Left hindlimb (tissue), 1 donor: ENCODE measurements at places on chromosomes 12 and 14.

DNA sequence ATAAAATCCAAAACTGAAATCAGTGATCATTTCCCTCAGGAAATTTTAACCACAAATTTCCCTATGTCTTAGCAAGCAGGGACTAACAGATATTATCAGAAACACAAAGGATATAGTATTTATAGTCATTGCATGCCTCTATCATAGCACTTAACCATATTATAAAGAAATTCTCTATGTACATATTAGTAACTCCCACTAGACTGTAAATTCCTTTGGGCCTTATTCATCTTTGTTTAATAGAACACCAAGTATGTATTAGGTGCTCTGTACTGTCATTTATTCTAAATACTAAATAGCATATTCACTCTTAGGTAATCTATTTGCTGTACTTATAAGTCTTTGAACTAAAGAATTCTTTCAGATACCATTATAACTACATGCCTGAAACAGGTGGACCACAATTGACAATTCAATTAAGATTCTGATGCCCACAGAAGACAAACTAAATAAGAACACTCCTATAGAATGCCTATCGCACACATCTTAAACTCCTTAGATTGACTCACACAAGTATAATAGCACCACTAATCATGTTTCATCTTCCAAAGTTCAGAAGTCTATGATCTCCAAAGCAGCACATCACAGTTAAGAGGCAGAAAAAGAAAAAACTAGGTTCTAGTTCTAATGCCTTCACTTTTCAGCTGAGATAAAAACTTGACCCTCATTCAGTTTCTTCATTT is 134.1 kb downstream of the FSCB start:
- no peak for DNase-seq

DNA sequence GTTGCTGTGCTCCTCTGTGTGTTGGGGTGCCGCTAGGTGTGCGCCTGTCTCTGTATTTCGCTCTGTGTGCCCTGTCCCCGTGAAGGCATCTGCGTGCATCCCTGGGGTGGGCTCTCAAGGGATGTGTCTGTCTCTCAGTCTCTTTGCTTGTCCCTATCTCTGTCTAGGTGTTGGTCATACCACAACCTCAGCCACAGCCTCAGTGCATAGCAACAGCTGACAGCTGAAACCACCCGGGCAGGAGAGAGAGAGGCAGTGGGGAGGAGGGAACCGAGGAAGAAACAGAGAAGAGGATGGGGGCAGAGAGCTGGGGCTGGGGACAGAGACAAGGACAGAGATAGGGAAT is 953 bp upstream of the NXPH4 start:
- DNase-seq: no peak

- no peak for DNase-seq
Observed at GRCh38 chr12:6018265-6018664, 73.2 kb upstream of the ANO2 start.

DNA sequence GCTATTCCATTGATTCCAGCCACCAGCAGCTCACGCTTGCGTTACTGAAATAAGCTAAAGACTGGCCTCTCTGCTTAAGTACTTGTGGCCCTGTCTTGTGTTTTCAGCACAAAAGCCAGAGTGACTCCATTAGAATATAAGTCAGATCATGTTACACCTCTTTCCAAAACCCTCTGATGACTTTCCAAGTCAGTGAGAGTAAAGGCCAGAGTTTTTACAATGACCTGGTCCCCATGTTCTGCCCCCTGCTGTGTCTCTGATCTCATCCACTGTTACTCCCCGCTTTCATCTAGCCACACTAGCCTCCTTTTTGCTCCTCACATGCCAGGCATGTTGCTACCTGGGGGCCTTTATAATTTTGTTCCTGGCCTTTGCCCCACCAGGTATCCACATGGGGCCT is 6.9 kb upstream of the CKAP4 start:
- no peak for DNase-seq

DNA sequence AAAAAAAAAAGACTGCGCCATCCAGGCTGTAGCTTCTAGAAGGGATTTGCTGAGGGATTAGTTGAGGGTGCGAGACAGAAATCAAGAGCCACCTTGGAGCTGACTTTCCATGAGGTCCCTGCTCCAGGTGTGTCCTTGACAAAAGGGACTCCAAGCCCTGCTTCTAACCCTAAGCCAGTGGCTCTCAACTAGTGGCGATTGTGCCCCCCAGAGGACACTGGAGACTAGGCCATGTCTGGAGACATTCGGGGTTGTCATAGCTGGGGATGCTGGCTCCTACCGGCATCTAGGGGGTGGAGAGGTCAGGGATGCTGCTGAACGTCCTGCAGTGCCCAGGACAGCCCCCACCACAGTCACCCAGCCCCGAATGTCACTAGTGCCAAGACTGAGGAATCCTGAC is 40.6 kb downstream of the SPRING1 start:
- DNase-seq: no peak

- peak; percentile 58 for DNase-seq
Observed at GRCh38 chr14:100022772-100023451, 42.3 kb upstream of the EVL start.

DNA sequence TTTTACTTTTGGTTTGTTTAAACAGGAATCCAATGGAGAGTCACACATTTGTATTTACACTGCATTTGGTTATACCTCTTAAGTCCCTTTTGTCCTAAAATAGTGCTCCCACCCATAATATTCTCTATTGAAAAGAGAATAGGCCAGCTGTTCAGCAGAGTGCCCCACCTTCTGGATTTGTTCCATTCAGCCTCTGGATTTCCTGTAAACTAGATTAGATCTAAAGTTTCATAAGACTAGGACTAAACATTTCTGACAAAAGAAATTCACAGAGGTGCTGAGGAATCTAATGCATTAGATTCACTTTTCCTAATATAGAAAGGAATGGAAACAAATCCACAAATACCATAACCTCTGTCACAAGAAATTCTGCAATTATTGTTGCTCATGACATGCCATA is 38.1 kb downstream of the GCH1 start:
- no peak for DNase-seq

GRCh38 chr12:111557271-111558106 is 41.6 kb downstream of the ATXN2 start:
- no peak for DNase-seq

DNA sequence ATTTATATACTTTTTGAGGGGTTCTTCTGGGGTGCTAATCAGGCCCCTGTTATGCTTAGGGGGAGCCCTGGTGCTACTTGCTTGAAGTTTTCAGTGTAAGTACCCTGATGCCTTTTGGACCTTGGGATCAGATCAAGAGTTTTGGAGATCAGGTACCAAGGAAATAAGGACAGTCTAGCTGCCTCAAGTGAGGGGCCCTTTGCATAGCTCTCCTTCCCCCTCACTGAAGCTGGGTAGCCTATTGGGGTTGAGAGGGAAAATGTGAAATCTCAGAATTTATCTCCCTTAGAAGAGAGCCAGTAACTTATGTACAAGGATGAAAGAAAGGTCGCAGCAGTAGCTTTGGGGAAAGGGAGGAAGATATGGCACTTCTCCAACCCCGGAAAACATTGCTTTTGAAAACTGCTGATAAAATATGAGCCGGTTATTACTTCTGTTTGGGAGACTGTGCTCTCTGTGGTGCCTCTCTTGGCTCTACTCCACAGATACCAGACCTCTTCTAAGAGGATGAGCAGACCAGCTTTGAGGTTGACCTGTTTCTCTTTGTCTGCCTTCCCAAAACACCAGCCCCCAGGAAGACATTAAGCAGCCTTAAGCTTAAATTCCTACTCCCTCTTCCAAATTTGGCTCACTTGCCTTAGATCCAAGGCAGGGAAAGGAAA is 8.8 kb upstream of the AMHR2 start:
- DNase-seq: no peak

- DNase-seq: no peak
Observed at GRCh38 chr14:102282751-102283465, 22.1 kb downstream of the MOK start.

DNA sequence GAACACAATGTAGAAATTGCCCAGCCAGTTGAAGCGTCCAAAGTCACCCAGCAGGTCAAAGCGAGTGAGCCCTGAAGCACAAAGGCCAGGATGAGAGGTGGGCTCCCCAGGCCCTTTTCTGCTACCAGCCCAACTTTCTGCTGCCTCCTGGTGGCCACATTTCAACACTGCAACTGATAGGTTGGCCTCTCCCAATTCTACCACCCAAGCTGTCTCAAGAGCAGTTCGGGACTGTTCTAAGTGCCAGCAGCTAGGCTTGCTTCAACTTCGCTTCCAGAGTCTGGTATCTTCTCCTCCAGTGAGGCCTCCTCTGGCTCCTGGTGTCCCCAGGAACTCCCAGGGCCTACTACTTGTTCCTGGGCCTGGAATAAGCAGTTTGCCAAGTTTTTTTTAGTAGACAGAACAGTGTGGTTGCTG is 3.4 kb upstream of the DHH start:
- DNase-seq: peak; percentile 40

DNA sequence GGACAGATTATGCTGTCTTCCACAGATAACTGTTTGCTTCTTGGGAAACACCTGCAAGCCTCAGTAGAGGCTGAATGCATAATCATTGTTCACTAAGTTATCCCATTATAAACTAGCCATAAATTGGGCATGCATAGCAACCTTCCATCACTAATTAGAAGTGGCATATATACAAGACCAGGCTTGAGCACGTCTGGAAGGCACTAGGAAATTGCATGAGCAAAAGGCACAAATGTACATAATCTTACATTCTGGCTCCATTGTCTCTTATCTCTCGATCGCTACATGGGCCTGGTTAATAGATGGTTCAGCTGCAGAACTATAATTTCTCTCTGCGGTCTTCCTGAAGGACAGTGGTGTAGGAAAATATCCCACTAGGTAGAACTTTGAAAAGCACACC is 679.2 kb downstream of the RPL10L start:
- DNase-seq: no peak

- no peak for DNase-seq
Observed at GRCh38 chr12:43198608-43199007, 353.4 kb downstream of the ADAMTS20 start.

DNA sequence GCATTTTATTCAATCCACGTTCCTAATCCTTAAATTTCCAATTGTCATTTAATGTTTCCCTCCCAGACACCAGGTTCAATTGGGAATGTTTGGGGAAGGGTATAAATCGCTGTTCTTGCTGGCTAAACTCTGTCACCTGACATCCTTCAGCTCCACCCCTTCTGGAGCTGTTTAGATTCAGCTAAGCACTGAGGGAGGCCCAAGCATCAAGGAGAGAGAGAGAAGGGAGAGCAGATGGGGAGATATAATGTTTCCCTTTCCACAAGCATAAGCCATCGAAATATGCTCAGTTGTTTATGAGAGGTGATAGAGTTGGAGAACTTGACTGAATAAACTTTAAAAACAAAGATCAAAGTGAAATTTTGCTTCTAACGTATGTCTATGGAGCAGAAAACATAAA is 1.8 kb downstream of the ABCC9 start:
- DNase-seq: no peak

- no peak for DNase-seq
Observed at GRCh38 chr12:49917788-49918173, 14.1 kb upstream of the FAIM2 start.

DNA sequence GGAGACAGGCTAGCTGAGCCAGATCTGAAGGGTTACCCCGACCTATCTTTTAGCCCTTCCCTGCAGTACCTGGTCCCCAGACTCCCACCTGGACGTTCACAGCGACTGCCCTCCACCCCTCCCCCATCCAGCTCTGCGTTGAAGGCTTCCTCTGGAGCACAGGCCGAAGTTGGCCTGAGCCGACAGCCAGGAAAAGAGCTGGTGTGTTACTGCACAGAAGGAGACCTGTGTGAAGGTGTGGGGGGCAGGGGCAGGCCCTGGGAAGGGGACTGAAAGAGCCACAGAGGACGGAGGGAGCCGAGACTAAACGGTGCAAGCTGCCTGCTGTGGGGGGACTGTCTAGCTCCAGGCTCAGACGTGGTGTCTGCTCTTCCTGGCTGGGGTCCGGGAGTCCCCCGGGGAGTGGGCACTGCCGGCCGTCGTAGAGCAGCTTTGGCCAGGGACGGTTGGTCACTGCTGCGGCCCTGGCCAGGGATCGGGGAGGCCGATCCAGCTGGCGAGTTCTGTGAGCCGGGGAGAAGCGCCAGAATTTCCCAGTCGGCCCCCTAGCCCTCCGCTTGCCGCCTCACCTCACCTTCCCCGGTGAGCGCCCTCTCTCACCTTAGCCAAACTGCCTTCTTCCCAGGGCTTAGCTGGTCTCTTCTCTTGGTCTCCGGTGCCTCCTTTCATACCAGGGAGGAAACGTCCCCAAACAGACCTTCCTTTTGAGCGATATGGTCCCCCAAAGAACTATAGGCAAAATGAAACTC is 899 bp upstream of the COL2A1 start:
- peak; percentile 67 for DNase-seq

DNA sequence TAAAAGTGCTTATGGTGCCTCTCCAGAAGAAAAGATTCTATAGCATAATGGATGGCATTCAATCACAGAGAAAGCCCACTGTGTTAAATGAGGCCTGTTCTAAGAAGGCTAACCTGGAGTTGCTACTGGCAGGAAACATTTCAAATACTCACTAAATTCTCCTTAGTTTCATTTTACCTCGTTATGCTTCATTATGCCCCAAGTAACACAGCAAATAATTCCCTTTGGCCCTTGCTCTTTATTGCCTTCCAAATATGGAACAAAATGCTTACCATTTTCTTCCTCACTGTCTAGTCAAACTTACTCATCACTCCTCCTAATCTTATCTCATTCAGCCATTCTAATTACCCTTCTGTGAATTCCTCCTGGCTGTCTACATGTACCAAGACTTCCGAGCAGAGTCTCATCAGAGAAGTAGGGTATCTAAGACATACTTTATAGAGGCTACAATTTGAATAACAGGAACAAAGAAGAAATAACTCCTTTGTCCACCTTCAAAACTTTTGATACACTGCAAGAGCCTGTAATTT is 292.1 kb upstream of the CLEC14A start:
- DNase-seq: no peak

DNA sequence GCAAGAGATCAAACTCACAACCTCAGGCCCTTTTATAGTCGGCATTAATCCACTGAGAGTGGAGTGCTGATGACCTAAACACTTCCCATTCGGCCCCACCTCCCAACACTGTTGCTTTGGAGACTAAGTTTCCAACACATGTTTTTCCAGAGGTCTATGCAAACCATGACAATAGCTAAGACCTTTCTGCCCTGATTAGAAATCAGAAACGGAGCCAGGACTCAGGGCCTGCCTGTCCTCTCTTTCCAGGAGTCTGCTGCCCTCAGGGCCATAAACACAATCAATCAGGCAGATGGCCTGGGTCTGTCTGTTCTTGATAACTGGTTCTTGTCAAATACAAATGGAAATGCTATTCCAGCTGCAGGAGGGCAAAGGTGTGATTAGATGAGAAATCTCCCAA is 97.2 kb upstream of the PSMC1 start:
- no peak for DNase-seq
